ENCODE measurements at places on chromosomes 2 and 18.

DNA sequence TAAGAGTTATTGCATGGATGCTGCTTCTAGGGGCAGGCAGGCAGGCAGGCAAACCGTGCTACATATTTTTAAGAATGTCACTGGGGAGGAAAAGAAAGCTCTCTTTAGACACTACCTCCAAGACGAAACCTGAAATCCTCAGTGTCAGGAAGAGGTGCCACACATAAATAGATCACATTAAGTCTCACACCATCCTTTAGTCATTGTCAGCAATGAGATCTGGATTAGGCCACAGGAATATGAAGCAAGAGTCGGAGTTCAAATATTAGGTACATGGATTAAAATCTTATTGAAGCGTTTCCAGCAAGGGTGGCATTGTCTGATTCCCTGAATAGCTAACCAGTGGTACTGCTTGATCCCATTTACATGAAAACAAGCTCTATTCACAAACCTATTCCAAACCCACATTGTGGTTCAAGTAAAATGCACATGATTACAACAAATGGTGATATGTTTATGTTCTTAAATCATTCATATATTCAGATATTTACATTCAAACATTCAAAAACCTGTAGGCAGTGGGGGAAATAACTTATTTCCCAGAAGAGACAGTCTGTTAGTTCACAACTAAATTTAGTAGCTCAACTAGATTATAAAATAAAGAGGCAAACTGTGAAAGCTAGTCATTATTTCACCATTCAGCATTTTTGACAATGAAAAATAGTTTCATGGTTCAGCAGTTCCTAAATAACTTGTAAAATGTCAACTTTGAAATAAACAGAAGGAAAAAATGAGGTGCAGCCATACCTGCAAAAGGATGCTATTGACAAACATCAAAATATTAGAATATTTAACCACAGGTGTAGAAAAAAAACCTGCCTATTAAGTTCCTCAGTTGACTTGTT lies 195.4 kb upstream of the SIX3 start:
- DNase-seq: no peak

- DNase-seq: peak; percentile 34
These were observed 2.7 kb downstream of the GPC1 start for GRCh38 chr2:240437861-240438809.

DNA sequence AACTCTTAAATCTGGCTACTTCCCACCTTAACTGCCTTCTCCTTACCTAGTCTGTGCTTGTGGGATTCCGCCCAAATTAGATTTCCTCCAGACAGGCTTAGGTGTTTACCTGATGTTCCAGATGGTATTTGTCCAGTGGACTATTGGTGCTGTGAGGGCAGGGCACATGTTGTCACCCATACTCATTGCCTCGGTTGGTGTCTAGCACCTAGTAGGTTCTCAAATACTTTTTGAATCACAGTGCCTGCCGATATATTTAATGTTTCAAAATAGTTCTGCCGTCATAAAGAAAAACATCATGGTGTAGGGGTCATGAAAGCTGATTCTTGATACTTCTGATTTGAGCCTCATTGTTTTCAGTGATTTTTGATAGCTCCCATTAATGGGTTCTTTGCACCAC lies 1.1 kb downstream of the SEPTIN2 start:
- no peak for DNase-seq

DNA sequence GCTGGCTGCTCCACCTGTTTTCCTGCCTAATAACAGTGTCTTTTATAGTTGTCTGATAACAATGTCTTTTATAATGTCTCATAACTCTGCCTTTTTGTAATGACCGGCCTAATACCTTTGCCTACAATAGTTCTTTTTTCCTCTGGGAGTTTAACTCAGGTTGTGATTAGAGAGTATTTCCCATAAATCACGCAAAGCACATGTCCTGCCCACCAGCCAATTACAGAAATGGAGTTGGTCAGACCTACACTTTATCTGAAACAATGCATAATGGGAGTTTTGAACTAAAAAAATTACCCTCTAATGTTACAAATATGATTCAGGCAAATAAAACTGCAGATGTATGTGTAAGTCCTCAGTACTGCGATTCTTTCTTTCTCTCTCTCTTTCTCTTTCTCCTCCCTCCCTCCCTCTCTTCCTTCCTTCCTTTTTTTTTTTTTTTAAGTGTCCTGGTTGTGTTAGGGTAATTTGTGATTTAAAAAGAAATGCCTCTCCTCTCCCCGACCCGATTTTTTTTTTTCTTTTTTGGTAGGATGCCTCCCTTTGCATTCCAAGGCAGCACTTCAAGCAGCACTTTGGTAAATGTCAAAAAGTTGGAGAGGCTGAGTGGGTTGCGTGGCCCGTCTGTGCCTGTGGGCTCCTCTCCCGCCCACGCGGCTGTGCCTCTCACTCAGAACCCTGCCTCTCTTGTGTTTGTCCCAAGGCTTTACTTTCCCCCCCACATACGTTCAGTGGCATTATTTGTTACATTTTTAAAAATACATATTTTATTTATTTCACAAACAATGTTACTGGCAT lies 147.3 kb downstream of the AGAP1 start:
- DNase-seq: no peak

GRCh38 chr2:200054681-200055468 lies 99.5 kb downstream of the MAIP1 start:
- DNase-seq: peak; percentile 11

- no peak for DNase-seq
These were observed 45.5 kb downstream of the EPAS1 start for GRCh38 chr2:46342566-46343315.

DNA sequence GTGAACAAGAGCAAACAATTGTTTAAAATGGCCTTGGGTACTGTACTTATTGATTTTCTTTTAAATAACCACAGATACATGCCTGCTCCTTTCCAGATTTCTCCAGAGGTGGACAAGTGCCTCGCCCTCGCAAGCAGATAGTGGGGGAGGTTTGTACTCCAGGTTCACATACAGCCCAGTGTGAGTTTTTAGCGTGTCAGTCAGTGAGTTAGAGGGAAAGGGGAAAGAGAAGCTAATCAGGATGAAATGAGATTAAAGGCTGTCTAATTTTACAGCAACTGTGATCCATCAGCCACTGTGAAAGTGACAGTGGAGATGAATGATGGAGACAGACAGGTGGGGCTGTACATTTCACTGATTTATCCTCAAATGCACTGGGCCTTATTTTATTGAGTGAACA lies 74.7 kb downstream of the KLHL14 start:
- no peak for DNase-seq

- DNase-seq: peak; percentile 98
These were observed 851.4 kb upstream of the SOX11 start for GRCh38 chr2:4840791-4841190.

DNA sequence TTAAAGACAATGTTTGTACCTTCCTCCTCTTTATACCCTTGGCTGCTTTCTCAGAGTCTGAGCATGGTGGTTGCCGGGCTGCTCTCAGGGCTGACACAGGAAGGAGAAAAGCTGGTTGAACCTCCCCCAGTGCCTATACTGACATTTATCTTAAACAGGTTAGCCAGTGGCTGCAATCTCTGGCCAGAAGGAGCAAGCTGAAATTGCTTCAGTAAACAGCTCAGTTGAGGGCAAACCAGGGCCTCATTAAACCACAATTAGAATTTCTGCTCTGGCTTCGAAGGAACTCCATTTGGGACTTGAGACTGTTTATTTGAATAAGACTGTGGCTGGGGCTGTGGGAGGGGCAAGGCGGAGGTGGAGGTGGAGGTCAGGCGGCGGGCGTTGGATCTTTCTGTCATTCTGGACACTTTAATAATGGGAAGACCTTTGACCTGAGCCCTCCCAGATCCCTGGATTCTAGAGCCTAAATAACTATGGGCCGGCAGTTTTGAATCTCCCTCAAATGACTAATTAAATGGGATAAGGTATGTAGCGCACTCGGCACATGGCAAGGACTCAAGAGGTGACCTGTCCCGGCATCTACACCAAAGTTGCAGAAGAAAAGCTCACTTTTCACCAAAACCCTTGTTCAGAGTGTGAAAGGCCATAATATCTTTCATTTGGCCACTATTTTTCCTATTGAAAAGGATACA lies 120.6 kb upstream of the MYCN start:
- no peak for DNase-seq

DNA sequence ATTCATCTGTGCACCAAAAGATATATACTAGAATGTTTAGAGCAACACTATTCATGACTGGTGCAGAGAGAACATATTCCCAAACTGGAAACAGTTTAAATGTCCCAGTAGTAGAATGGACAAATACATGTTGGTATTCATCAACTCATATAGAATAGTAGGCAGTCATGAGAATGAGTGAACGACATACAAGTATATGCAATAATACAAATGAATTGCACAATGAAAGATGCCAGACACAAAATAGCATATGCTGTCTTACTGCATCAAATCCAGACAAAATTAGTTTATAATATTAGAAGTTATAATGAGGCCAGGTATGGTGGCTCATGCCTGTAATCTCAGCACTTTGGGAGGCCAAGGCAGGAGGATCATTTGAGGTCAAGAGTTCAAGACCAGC lies 8.3 kb upstream of the PRKAG3 start:
- DNase-seq: no peak

Measured in NCI-H1694 treated with DMSO at 0.1 percent for 48 hours (cell line).